NCI-H82 (cell line): ENCODE measurements at places on chromosomes 1 and 21.
A peak's percentile ranks its signal among the peaks of the same experiment; 100 is the strongest.

DNA sequence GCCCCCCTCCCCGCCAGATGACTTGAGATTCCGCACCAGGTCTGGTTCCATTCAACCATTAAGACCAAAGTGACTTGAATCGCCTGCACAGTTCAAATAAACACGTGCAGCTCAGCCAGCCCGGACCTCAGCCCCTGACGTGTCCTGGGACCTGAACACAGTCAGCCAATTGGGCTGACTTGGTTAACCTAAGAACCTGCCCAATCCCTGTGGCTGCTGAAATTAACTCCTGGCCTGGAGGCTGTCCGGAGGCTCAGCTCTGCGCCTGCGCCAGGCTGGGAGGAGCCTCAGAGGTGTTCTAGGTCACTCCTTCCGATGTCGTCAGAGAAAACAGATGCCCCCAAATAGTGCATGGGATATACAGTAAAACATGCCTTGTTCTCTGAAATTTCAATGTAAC lies 73.4 kb downstream of the SCCPDH start:
- DNase-seq: no peak

DNA sequence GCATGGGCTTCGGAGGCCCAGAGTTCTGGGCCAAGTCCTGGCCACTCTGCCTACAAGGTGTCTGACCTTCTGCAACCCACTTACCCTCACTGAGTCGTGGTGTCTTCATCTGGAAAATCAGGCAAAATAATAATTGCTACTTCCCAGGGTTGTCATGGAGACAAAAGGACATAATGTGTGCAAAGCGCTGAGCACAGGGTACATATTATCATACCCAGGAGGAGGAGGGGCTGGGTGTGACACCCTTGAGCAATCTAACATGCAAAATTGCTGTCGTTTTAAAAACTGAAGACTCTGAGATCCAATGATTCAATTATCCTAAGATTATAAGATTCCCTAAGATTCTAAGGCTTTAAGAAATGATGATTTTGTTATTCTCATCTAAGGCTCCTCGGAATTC lies 459.5 kb downstream of the PTPRU start:
- no peak for DNase-seq

DNA sequence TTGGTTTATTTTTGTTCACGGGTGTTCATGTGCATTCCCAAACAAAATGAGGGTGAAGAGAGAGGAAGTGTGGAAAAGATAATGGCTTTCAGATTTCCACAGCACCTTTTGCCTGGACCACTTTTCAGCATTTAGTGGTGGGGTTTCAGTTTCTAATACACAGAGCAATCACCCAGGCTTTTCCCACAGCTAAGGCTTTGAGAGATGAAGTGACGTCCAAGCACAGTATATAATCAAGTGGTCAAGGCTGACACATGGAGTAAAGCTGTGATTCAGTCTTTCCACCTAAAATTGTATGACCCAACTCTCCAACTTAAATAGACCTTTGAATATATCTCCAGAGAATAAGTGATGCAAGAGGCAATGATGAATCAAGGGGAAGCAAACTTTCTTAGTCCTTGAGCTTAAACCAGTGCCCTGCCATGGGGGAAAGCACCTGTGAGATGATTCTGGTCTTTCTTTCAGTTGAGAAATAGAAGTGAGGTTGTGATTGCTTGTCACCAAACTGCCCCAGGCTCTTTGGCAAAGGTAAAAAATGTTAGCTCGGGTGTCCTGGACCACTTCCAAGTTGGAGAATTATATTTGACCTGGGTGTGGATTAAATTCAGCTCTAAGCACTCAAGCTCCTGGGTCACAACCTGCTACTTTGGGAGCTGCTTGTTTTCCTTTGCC lies 2.4 kb upstream of the PIK3R3 start:
- DNase-seq: peak; percentile 77

DNA sequence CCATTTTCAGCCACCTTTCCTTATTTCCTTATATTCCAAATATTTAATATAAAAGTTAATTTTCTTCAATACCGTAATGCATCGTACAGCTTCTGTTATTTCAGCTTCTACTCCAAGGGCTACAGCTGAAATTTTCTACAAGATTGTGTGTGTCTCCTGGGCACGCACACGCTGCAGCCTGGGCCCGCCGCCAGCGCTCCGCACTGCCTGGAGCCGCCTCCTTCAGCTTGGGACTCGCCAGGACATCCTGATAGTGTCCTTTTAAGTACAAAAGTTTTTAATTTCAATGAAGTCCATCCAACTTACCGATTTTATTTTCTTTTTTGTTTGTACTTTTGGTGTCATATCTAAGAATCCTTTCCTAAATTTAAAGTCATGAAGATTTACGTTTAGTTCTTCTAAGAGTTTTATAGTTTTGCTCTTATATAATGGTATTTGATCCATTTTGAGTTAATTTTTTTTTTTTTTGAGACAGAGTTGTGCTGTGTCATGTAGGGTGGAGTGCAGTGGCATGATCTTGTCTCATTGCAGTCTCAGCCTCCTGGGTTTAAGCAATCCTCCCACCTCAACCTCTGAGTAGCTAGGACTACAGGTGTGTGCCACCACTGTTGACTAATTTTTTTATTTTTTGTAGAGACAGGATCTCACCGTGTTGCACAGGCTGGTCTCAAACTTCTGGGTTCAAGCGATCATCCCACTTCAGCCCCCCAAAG lies 82.8 kb downstream of the AXDND1 start:
- no peak for DNase-seq

GRCh38 chr1:66733348-66734017 lies 18.8 kb upstream of the DYNLT5 start:
- peak; percentile 17 for DNase-seq

GRCh38 chr1:201385299-201385891 lies 7.9 kb upstream of the TNNT2 start:
- DNase-seq: peak; percentile 83

GRCh38 chr1:217196616-217197015 lies 434.3 kb downstream of the GPATCH2 start:
- no peak for DNase-seq

DNA sequence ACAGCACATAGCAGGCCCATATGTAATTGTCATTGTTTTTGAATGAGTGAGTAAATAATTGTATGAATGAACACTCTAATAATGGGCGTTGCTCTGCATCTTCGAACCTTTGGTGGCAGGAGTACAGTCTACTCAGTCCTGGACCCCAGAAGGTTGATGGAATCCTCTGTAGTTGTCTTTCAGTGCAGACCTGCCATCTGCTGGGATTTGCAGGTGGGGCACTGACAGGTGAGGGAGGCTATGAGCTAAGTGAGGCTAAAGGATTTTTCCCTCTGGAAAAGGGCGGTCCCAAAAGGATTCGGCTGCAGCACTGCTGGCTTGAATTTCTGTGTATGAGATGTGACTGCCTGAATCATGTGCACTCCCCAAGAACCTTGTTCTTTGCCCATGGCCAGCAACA lies 53.4 kb downstream of the PLXNA2 start:
- DNase-seq: peak; percentile 58

DNA sequence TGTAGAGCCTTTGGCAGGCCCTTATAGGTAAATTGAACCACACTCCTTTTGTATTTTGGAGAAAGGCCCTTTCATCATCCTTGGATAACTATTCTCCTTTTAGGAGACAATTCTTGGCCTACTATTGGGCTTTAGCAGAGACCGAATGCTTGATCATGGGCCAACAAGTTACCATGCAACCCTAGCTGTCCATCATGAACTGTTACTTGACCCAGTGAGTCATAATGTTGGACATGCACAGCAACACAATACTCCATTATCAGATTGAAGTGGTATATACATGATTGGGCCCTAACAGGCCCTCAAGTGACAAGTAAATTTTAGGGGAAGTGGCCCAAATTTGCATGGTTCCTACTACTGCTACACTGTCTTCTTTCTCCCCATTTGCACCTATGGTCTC lies 84.4 kb downstream of the CATSPERE start:
- DNase-seq: no peak

DNA sequence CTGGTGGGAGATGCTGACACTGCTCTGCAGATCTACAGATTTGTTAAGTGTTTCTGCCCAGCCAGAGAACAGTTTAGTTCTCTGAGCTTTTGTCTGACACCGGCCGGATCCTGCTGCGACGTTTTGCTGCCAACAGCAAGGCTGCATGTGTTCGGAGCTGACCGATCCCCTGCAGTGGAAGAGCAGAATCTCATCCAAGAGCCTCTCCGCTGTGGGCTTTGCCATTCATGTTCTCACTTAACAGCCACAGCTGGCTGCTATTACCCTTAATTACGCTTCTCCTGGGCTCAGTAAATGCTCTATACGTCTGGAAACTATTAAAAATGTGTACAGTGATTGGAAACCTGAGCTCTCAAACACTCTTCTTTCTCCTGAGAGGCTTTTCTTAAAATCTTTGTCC lies 105.3 kb downstream of the BCAR3 start:
- DNase-seq: no peak

- no peak for DNase-seq
Observed at GRCh38 chr21:35345954-35346353, 296.9 kb upstream of the RUNX1 start.

- no peak for DNase-seq
Observed at GRCh38 chr1:97378596-97378995, 542.2 kb downstream of the DPYD start.

DNA sequence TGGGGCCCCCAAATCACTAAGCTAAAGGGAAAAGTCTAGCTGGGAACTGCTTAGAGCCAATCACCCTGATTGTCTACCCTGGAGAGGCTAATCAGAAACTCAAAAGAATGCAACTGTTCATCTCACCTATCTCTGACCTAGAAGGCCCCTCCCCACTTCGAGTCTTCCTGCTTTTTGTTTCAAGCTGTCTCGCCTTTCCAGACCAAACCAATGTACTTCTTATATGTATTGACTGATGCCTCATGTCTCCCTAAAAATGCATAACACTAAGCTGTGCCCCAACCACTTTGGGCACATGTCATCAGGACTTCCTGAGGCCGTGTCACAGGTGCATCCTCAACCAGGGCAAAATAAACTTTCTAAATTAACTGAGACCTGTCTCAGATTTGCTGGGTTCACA lies 209.5 kb downstream of the APP start:
- DNase-seq: peak; percentile 15

- no peak for DNase-seq
Observed at GRCh38 chr1:174726880-174727585, 272.7 kb upstream of the CACYBP start.

GRCh38 chr1:231357831-231358354 lies 19.8 kb downstream of the SPRTN start:
- DNase-seq: peak; percentile 83

DNA sequence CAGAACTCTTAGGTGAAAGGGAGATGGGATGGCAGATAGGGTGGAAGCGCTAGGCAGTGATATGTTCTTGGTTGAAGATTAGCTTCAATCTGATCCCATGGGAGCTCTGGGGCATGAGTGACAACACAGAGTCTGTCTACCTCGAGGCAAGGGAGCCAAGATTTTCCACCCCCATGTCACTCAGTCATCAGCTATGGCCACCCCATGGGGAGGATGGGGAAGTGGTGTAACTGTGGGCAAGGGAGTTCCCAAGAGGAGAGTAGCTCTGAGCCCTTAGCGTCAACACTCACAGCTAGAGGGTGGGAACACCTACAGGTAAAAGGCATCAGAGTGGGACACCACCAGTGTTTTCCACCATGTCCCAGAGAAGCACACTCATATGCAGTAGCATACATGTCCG lies 30.3 kb upstream of the C1QA start:
- DNase-seq: peak; percentile 86

- no peak for DNase-seq
Observed at GRCh38 chr1:43425045-43425444, 28.7 kb downstream of the HYI start.

GRCh38 chr1:182702826-182703524 lies 18.6 kb upstream of the RGS8 start:
- peak; percentile 90 for DNase-seq

DNA sequence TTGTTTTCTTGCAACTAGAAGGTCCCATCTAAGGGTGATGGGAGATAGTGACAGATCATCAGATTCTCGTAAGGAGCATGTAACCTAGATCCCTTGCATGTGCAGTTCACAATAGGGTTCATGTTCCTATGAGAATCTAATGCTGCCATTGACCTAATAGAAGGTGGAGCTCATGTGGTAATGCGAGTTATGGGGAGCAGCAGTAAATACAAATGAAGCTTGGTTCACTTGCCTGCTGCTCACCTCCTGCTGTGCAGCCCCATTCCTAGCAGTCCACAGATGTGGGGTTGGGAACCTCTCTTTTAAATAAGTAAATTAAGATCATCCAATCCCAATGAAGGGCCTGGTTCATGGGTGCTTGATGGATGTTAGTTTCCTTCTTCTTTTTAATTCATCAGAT lies 148.7 kb upstream of the ATP1B1 start:
- no peak for DNase-seq

- DNase-seq: no peak
Observed at GRCh38 chr1:46070164-46070814, 62.1 kb downstream of the PIK3R3 start.

DNA sequence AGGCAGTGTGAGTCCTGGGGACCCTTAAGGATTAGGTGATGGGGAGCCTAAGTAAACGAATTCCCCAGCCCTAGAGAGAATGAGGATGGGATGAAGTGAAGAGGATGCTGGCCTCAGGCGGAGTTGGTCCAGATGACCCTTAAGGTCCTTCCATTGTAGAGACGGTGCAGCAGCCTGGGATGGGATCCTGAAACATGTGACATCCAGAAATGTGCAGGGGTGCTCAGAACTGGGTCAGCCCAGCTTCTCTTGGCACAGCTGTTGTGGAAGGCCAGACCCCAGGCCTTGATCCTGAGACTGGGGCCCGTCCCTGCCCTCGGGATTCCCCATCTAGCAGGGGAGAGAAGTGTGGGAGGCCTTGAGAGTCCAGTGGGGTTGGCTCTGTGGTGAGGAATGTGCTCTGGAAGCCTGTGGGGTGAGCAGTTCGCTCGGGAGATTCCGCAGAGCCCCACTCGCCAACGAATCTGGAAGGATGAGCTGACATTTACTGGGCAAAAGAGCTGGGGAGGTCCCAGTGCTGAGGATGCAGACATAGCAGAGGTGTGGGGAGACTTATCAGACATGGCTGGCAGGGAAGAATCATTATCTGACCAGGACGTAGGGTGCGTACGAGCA lies 28.1 kb downstream of the A3GALT2 start:
- no peak for DNase-seq

GRCh38 chr1:103220631-103221041 lies 112.3 kb upstream of the COL11A1 start:
- DNase-seq: no peak

DNA sequence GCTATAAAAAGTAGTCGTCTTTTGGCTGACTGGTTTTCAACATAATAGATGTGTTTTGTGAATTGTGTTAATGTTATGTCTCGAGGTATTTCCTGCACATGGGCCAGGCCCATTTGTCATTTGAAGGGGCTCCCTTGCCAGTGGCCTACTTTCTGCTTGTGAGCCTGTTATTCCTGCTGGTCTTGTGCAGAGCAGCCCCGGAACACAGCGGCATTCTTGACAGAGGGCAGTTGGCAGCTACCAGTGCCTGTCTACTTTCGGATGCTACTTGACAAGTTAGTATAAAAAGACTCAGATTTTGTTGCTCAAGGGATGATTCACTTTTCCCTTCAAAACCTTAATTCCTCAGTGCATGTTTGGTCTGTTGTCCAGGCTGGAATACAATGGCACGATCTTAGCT lies 28.5 kb downstream of the PGM1 start:
- DNase-seq: no peak

- peak; percentile 73 for DNase-seq
Observed at GRCh38 chr21:40143822-40144525, 276.7 kb downstream of the PCP4 start.

- peak; percentile 85 for DNase-seq
Observed at GRCh38 chr21:41369105-41369919, 7.5 kb downstream of the MX2 start.
